AG09319 (cell line): ENCODE measurements at places on chromosomes 2 and 18.

DNA sequence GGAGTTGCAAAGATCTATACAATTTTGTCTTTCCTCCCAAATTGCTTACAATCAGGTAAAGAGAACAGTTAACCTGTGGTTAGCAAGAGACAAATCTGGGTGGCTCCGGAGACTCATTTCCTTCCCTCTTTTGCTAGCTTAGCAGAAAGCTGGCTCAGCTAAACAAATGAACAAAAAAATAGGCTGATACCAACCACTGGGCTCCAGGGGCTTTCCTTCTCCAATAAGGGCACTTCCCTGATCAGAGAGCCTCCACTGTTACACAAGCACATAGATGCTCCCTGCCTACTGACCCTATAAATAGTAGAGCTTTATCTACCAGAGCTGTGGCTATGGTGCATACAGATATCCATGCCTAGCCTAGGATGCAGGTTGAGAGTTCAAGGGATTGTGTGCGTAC, 90.1 kb upstream of the ARL5A start:
- DNase-seq = no peak

GRCh38 chr2:101082998-101083397, 68.2 kb downstream of the TBC1D8 start:
- no peak for DNase-seq

DNA sequence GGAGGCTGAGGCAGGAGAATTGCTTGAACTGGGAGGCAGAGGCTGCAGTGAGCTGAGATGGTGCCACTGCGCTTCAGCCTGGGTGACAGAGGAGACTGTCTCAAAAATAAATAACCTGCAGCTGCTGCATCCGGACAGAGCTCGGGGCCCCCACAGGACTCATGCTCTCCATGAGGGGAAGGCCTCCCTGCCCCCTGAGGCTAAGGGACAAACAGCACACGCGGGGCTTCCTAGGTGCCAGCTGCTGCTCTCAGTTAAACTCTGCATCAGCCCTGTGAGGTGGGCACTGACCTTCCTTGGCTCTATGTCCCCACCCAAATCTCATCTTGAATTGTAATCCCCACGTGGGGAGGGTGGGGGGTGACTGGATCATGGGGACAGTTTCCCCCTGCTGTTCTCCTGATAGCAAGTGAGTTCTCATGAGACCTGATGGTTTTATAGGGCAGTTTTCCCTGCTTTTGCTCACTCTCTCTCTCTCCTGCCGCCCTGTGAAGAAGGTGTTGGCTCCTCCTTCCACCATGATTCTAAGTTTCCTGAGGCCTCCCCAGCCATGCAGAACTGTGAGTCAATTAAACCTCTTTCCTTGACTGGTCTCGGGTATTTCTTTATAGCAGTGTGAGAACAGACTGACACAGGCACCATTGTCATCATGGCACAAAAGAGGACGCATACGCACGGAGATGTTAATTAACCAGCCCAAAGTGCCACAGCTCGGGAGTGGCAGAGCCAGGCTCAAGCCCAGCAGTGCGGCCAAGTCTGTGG, 49.9 kb upstream of the TAF1B start:
- no peak for DNase-seq

DNA sequence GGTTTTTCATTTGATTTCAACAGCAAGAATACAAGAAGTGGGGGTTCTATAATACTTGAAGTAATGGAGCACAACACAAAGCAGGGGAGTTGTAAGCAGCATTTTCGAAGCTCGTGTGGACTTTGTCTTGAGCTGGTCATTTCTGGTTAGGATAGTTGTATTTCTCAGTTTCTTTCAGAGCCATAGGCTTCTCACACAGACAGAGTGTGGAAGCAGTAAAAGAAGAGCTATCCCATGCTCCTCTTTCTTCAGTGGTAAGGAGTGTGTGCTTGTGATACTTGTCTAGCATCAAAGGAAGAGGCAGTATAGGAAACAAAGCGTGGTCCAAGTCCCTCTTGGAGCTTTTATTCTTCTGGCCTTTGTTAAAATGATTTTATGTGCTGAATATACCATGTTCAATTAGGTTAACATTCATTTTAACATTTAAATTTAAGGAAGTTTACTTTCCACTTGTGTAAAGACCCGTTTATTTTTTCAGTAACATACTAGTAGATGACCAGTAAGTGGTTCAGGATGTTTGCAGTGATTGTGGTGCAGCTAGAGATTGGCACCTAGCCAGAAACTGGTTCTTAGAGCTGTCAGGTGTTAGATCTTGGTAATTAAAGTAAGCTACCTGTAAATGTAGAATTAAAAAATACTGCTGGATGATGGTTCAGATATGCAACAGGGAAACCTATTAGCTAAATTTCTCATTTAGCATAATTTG, 14.6 kb downstream of the CCNYL1 start:
- DNase-seq = no peak

- DNase-seq = no peak
Measured at GRCh38 chr18:9688036-9688741, 19.9 kb upstream of the RAB31 start.

DNA sequence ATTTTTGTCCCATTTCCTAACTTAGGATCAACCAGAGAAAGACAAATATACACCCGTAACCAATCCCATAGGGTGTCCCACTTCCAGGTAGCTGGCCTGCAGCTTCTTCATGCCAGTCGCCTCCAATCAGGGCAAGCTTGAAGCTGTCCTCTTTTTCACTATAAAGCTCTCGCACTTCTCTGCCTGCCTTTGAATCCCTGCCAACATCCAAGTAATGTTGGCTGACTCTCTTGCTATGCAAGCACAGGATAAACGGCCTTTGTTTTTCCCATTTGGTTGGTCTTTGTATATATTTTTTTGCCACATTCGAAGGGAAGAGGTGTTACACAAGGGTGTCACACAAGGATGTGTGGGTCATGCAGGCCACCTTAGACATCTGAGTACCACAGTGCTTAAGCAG, 388.8 kb downstream of the CBLN2 start:
- DNase-seq = no peak

DNA sequence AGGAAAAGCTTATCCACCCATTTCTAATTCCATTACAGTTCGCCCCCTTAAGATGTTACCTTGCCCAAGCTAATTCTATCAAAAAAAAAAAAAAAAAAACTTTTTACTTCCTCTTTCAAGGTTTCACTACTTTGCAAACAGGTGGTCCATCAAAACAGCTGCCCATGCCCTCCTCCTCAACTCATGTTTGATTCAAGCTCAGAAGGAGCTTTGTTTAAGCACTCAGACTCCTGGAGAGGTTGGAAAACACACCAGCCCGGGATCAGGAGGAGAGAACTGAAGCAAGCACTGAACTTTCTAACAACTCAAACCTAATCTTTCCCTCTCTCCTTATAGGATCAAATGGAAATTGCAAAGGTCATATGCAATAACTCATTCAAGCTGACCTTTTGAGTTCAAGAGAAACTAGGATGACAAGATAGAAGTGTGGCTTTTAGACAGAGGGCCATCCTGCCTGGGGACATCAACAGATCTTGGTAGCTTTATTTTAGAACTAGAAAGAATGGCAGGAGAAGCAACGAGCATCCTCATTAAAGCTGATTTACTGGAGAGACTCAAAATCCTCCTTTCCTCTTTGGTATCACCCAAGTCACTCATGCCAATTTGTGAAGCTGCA, 28.3 kb upstream of the FZD7 start:
- no peak for DNase-seq

- DNase-seq = no peak
Measured at GRCh38 chr18:47254341-47254939, 3.0 kb upstream of the SKOR2 start.

DNA sequence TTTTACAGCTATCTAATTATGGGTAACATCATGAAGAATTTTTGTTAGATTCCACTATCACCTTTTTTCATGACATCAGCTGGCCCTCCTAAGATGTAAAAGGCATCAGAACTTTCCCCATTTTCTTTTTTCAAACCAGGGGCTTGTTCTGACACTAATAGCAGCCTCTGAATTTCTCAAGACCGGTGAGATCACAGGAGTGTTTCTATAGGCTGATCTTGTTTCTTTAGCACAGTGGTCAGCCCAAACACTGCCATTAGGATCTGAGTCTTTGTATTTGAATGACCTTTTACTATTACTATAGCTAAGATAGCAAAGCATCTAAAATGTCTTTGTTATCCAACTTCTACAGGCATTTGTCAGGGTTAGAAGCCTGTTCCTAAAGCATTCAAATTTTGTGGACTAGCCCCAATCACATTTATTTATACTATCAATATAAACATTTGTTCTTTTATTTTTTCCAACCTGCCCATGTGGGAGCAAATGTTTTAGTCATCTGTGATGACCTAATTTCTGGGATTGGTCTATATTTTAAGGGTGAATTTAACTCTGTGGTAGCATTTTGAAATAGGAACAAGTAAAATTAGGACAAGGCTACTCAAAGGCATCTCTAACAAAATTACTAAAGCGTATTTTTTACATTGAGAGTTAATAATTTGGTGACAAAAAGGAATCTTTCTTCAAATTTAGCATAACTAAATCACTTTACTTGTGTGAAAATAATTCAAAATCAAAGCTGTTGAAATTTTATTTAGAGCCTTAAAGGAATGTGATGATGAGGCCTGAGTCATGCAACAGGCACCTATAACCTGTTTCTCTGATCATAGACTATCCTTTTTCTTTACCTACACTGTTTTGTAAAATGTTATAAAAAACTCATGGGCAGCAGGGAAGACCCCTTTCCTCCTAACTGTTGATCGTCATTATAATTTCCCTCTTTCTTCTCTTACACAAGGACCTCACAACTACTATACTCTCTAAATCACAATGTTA, 39.3 kb downstream of the ZAP70 start:
- no peak for DNase-seq

DNA sequence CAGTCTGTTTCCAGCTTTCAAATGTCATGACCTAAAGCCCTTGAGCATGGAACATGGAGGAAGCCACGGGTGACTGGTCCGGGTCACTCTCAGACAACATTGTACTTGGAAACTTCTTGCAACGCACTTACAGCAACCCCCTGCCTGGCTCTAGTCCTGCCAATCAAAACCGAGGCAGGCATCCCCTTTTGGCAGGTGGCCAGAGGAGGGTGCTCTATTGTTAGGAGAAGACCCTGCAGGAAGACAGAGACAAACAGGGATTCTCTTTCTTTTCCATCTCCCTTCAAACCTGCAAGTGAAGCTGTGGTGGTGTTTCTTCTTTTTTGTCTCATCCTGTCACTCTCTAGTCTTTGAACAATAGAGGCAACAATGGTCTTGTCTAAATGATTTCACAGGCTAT, 667.2 kb downstream of the ZEB2 start:
- DNase-seq = no peak

GRCh38 chr18:62634979-62635630, 80.2 kb upstream of the PHLPP1 start:
- no peak for DNase-seq

DNA sequence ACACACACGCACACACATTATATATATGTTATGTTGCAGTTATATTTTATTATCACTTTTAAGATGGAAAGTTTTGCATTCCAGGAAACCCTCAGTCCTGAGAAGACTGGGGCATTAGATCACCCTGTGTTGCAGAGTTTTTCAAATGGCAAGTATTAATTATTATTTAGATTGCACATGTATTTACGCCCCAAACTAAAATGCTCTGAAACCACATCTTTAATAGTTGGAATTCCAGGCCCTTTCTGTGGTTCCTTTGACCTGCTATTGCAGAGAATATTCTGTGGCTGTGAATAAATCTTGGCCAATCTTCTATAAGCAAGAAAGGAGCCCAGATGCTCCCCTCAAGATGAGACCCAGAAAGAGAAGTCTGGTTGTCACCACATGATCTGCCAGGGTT, 427.0 kb upstream of the TNP1 start:
- no peak for DNase-seq

DNA sequence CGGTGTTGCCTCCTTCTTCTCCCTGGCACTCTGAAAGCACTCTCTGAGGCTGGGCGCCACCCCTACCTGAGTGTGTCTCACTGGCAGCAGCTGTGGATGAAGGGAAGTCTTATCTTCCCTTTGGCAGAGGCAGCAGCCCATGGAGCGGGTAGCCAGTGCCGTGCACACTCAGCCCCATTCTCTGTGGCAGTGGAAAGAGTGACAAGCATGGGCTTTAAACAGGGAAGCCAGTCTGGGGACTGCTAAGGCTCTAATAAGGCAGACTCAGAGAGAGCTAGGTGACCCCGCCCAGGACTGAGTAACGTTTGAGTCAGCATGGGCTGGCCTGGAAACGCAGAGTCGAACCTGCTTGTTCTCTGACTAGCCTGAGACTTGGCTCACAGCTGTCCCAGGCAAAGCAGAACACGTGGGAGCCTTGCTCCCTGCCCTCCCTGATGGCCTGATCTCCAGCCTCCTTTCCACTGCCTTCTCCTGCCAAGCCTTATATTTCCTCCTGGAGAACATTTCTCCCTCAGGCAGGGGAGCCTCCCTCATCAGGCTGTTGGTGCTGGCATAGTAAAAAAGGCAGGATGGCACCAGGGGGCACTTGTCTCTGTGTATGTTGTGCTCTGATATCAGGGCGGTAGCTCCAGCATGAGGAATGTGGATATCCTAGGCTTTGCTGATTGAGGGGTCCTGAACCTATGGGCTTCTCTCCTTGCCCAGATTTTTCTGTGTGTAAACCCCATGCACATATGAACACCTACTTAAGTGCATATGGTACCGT, 93.9 kb upstream of the LGALSL start:
- DNase-seq = peak; percentile 56

DNA sequence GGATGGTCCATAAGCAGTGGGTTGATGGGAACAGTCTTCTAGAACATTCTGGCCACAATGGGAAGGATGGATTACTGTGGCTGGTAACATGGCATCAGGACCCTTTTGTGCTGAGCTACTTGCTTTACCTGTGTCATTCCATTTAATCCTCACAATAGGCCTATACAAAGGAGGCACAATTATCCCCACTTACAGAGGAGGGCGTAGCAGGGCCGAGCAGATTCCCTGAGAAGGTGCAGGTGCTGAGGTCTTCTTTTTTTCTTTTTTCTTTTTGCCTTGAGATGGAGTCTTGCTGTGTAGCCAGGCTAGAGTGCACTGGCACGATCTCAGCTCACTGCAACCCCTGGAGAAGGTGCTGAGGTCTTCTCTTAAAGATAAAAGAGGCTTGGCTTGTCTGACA, 6.7 kb upstream of the LRRC30 start:
- no peak for DNase-seq

DNA sequence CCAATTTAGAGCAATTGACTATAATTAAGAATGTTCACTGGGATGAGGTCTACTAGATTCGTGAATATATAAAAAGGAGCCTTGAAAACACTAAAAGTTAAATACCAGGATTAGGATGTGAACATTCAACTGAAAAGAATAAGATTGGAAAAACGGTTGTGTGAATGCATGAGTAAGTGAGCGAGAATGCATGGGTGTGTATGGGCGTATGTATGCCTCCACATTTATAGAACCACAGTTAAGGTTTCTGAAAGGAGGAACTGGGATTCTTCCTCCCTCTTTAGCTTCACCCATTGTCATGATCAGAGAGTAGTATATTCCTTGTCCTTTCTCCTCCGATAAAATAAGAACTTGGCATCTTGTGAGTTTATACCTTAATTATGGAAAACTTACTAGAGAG, 151.1 kb upstream of the UBE2E3 start:
- no peak for DNase-seq

DNA sequence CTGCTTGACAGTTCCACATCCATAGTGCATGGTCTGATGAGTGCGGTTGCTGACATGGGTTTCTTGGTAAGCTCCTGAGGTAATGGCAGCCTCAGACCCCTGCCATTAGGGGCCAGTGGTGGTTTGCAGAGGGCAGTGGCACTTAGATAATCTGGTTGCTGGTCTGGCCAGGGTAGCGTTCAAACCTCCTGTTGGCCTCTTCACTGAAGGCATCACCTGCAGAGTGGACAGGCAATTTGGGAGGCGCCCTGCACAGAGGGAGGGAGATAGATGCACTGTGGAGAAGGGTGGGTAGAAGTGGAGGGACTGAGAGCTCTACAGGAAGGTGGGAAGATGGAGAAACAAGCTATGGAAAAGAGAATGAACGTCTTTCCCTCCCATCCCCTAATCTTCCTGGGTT, 3.7 kb downstream of the HTRA2 start:
- no peak for DNase-seq
